ENCODE measurements at places on chromosomes 6 and 20. TPM values are rescaled to one million over a fixed set of nuclear protein-coding genes. Genes with fewer than 3 reads are reported as not detected.
A peak's percentile ranks its signal among the peaks of the same experiment; 100 is the strongest.

DNA sequence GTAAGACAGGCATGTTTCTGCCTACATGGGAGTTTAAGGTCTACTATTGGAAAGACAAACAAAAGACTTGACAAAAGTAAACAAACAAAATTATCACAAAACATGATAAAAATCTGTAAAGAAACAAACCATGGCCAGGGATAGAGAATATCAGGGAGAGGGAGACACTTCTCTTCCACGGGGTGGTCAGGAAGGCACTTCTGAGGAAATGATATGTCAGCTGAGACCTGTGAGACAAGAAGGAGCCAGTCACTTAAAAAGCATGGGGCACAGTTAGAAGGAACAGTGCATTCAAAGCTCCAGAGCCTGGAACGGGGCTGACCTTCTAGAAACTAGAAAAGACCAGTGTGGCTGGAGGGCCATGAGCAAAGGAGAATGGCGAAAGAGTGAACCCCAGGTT, 35.1 kb upstream of the SLC16A10 start:
- no peaks in the 10 kb centered on the region for H3K4me1 ChIP-seq
- no peaks in the 10 kb centered on the region for H3K36me3 ChIP-seq
- no peak overlapping the region for H3K27ac ChIP-seq
- no peaks in the 10 kb centered on the region for H3K27me3 ChIP-seq
- DNase-seq: no peak

The ELOVL5 gene
- 71.3 TPM for total RNA-seq

GRCh38 chr20:14415467-14415866, 78.1 kb upstream of the FLRT3 start:
- H3K27ac ChIP-seq: no peak overlapping the region
- no peaks in the 10 kb centered on the region for H3K27me3 ChIP-seq
- H3K36me3 ChIP-seq: no peaks in the 10 kb centered on the region

GRCh38 chr6:8130399-8130798, 28.1 kb upstream of the EEF1E1 start:
- H3K36me3 ChIP-seq: no peaks in the 10 kb centered on the region
- peaks cover 3% of the 10 kb centered on the region for H3K4me1 ChIP-seq
- DNase-seq: no peak
- H3K4me3 ChIP-seq: no peak overlapping the region
- H3K27me3 ChIP-seq: no peaks in the 10 kb centered on the region

The TRAPPC3L gene
- not detected for total RNA-seq

- H3K4me3 ChIP-seq: no peak overlapping the region
- no peaks in the 10 kb centered on the region for H3K27me3 ChIP-seq
- H3K27ac ChIP-seq: no peak overlapping the region
- no peaks in the 10 kb centered on the region for H3K36me3 ChIP-seq
- DNase-seq: no peak
Measured at GRCh38 chr20:50831622-50832021, 36.8 kb downstream of the BCAS4 start.

- no peak overlapping the region for H3K4me3 ChIP-seq
- no peak for DNase-seq
- no peak overlapping the region for H3K27ac ChIP-seq
- no peaks in the 10 kb centered on the region for H3K27me3 ChIP-seq
- H3K36me3 ChIP-seq: no peaks in the 10 kb centered on the region
Measured at GRCh38 chr20:56433221-56433879, 21.3 kb downstream of the CASS4 start.

GRCh38 chr6:67757465-67758033, 877.5 kb upstream of the ADGRB3 start:
- no peaks in the 10 kb centered on the region for H3K36me3 ChIP-seq
- DNase-seq: no peak
- no peaks in the 10 kb centered on the region for H3K27me3 ChIP-seq
- H3K4me1 ChIP-seq: no peaks in the 10 kb centered on the region

The NRSN1 gene
- not detected for total RNA-seq

DNA sequence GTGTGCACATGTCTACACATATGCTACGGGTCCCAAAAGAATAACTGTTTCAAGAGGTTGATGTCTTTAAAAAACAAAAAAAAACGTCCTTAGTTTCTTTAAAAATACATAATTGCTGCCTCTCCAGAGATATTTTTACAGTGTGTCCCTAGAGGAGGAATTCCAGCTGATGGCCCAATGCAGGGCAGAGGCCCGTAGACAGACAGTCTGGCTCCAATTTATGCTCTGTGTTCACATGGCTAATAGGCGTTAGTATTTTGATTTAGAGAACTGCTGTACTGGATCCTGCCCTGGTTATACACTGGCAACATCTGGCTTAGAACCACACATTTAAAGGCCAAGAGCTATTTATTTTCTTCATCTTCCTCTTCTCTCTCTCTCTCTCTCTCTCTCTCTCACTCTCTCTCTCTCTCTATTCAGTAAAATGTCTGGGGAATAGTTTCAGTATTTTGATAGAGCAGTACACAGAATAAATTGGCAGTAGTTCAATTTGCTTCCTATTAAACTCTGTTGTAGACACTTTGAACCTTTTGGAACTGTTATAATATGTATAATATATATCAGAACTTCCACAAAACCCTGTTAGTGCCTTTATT, 260.6 kb downstream of the EYA4 start:
- no peak overlapping the region for H3K27ac ChIP-seq
- H3K4me1 ChIP-seq: peaks cover 9% of the 10 kb centered on the region
- no peak overlapping the region for H3K4me3 ChIP-seq
- H3K27me3 ChIP-seq: no peaks in the 10 kb centered on the region
- no peaks in the 10 kb centered on the region for H3K36me3 ChIP-seq

DNA sequence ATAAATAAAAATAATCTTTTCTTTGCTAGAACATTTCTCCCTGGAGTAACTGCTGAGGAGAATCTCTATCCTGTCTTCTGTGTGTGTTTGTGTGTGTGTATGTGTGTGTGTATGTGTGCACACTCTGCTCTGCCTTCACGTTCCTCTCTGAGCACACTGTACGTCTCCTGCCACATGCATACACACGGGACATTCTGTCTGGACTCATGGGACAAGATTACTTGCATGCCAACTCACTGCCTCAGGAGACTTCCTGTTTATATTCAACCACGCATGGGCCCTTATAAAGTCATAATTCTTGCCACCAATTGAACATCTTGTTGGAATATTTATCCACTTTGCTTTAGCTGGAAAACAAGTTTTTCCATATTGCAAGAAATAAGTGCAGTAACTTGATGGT, 930.6 kb downstream of the KIF16B start:
- DNase-seq: no peak
- no peak overlapping the region for H3K4me3 ChIP-seq
- no peaks in the 10 kb centered on the region for H3K27me3 ChIP-seq
- H3K36me3 ChIP-seq: no peaks in the 10 kb centered on the region
- H3K27ac ChIP-seq: no peak overlapping the region

The TCF21 gene
- not detected for total RNA-seq

DNA sequence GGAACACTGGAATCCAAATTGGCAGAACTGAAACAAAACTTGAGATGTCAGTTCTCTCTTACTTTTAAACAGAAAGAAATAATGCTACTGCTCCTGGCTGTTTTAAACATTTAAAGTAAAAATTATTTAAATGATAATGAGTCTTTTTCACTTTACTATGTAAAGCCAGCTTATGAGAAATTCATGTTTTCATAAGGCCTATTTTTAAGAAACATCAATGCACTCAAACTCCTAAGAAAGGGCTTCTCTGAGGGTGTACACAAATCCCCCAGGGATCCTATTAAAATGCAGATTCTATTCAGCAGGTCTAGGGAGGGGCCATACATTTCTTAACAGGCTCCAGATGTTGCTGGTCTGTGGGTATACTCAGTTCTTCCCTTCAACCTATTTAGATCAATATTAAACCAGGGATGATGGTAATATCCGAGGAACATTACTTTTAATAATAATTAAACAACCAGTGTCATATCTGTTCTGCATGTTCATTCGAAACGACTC, 2.3 kb downstream of the FERMT1 start:
- peaks cover 34% of the 10 kb centered on the region for H3K4me1 ChIP-seq
- H3K36me3 ChIP-seq: peaks cover 36% of the 10 kb centered on the region
- H3K27me3 ChIP-seq: no peaks in the 10 kb centered on the region
- 0 out of 2 replicates have a peak overlapping the region, but pooled peaks have one; percentile 86 for H3K27ac ChIP-seq

The CLPSL2 gene
- not detected for total RNA-seq

The SMLR1 gene
- not detected for total RNA-seq

- no peak overlapping the region for H3K4me3 ChIP-seq
- H3K27me3 ChIP-seq: no peaks in the 10 kb centered on the region
- no peak for DNase-seq
- no peaks in the 10 kb centered on the region for H3K36me3 ChIP-seq
- no peak overlapping the region for H3K27ac ChIP-seq
Measured at GRCh38 chr6:104226790-104227446, 632.8 kb downstream of the HACE1 start.

DNA sequence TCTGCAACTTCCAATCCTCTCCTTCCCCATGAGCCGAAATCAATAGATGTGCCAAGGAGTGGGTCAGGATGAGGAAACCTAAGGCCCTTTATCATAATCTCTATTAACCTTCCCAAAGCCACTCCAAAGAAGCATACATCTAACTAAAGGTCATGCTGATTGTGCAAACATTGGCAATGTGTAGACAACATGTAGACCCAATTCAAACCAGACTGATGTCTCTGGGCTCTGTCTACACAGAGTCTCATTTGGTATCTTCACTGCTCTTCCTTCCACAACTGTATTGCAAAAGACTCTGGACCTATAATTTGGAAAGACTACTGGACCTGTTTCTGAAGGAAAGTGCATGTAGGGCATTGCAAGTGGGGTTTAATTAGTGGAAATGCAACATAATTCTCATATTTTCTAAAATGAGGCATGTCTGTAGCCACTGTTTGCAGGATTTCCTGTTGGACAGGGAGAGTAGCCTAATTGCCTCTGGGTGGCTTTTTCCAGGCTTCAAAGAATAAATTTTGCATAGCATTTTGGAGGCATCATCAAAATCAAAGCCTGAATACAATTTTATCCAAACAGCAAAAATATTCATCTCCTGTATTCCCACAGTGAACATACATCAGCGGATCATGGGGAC, 35.0 kb upstream of the MLIP start:
- no peak overlapping the region for H3K27ac ChIP-seq
- no peaks in the 10 kb centered on the region for H3K36me3 ChIP-seq
- no peaks in the 10 kb centered on the region for H3K4me1 ChIP-seq
- H3K4me3 ChIP-seq: no peak overlapping the region
- H3K27me3 ChIP-seq: no peaks in the 10 kb centered on the region

DNA sequence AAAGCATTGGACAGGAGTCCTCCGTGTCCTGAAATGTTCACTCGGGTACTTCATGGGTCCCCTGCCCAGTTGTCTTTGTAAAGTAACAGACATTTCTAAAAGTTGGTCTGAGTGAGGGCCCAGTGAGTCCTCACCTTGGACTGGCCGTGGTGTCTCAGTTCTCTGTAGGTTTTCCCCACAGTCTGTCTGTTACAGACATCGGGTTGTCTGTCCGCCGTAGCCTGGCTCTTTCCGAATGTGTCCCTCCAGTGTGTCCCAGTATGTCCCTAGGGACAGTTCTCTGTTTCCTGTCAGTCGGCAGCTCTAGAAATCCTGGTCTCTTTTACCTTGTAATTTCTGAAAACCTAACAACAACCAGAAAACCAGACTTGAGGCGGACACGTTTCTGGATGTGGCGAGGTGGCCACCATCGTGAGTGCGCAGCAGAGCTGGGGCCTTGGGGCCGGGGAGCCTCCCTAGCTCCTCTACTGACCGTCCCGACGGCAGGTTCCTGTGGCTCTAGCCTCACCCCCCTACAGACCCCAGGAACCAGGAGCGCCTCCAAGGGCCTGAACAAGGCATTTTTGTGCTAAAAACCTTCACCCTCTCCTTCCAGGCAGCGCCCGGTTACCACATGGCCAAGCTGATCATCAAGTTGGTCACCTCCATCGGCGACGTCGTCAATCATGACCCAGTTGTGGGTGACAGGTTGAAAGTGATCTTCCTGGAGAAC, 42.2 kb downstream of the PYGB start:
- no peak overlapping the region for H3K27ac ChIP-seq
- H3K4me1 ChIP-seq: no peaks in the 10 kb centered on the region
- H3K36me3 ChIP-seq: peaks cover 14% of the 10 kb centered on the region
- no peaks in the 10 kb centered on the region for H3K27me3 ChIP-seq
- peak; percentile 30 for DNase-seq

GRCh38 chr6:51915098-51915497, 172.3 kb downstream of the PKHD1 start:
- H3K27ac ChIP-seq: no peak overlapping the region
- no peak overlapping the region for H3K4me3 ChIP-seq
- no peaks in the 10 kb centered on the region for H3K27me3 ChIP-seq
- no peaks in the 10 kb centered on the region for H3K4me1 ChIP-seq
- H3K36me3 ChIP-seq: no peaks in the 10 kb centered on the region

DNA sequence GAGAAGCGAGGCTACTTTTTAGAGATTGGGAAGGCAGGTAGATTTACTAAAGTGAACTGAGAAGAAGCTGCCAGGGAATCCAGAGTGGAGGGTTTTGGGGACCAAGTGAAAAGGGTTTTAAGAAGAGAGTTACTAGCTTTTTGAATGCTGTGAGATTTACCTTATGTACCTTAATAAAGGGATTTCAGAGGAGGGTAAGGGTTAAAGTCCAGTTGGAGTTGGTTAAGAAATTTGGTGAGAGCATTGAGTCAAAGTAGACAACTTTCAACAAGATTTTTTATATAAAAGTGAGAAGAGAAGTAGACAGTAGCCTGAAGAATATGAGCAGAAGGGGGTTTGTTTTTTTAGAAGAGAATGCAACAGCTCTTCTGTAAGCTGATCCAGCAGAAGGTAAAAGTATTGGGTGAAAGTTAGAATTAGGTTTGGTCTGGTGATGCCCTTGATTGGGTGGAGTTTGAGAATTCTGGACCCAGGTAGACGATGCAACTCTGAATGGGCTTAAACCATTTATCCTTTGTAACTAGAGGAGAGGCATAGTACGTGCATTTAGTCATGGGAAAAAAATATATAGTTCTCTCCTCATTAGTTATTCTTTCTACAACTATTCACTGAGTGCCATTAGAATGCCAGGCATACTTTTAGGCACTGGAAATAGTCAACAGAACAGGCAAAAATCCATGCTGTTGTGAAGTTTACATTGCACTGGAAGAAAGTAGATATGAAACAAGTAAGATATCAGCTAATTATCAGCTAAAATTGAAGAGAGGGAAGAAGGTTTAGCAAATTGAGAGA, 44.8 kb downstream of the ATRN start:
- no peaks in the 10 kb centered on the region for H3K36me3 ChIP-seq
- no peaks in the 10 kb centered on the region for H3K27me3 ChIP-seq
- H3K27ac ChIP-seq: no peak overlapping the region
- H3K4me3 ChIP-seq: no peak overlapping the region

DNA sequence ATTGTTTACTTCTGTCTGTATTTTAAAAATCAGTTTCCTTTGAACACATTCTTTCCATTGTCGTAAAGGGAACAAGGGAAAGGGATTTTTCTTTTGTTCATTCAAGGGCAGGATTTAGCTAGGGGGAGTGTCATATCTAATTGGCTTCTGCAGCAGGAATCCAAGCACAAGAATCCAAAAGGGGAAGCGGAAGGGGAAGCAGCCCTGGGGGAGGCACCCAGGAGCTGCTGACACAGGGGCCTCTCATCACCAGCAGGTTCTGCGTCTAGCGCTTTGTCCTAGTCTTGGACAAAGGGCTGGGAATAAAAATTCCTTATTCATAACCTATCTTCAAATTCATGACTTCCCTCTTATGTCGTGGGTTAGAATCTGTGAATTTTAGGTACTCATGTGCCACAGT, 13.7 kb downstream of the RIPK1 start:
- H3K4me3 ChIP-seq: no peak overlapping the region
- H3K36me3 ChIP-seq: no peaks in the 10 kb centered on the region
- no peak for DNase-seq
- H3K4me1 ChIP-seq: no peaks in the 10 kb centered on the region
- no peaks in the 10 kb centered on the region for H3K27me3 ChIP-seq

The FAM83C gene
- total RNA-seq: not detected
